Ovary (tissue), 10 donors: ENCODE measurements at places on chromosomes 1 and 21.

DNA sequence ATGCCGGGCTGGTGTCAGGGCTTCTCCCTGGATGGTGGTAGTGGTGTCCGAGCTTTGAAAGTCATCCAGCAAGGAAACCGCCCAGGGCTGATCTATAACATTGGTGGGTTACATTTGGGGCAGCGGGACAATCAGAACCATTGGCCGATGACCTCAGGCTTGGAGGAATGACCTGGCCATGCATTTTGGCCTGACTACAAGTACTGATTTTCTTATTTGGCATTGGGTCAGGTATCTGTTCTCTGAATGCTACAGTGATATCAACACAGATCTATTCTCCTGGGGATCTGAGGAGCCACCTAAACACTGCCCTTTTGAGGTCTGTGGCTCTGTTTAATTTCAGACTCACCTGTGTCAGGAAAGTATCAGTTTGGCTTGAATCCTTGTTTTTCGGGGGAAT, 128.7 kb downstream of the VPS13D start:
- no peak for DNase-seq

DNA sequence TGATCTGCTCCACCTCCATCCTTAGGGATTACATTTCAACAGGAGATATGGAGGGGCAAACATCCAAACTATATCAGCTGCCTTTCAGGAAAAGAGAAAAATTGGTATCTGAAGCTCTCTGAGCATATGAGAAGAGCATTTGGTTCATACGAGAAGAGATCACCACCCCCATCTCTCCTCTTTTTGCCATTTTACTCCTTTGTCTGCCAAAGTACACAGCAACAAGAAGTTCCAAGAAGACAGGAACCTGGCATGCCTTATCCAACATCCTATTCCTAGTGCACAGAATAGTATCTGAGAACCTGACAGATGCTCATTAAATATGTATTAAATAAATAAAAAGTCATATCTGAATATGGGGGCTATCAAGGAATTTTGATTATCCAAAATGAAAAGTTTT, 142.5 kb upstream of the PKN2 start:
- no peak for DNase-seq

DNA sequence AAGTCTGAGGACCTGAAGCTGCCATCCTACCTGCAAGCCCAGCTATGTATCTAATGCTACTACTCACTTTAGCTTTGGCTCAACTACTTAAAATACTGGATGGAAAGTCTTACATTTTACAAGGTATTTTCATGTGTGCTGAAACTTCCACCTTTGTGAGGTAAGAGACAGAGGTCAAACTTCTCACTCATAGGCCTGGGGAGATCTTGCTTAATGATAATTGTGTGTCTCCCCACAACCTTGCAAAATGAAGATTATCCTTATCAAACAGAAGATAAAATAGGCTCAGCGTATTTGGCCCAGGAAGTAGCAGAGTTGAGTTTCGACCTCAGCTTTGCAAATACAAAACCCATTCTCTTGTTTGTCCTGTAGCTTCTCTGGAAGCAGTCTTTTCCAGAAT, 63.7 kb downstream of the CENPF start:
- DNase-seq = no peak

DNA sequence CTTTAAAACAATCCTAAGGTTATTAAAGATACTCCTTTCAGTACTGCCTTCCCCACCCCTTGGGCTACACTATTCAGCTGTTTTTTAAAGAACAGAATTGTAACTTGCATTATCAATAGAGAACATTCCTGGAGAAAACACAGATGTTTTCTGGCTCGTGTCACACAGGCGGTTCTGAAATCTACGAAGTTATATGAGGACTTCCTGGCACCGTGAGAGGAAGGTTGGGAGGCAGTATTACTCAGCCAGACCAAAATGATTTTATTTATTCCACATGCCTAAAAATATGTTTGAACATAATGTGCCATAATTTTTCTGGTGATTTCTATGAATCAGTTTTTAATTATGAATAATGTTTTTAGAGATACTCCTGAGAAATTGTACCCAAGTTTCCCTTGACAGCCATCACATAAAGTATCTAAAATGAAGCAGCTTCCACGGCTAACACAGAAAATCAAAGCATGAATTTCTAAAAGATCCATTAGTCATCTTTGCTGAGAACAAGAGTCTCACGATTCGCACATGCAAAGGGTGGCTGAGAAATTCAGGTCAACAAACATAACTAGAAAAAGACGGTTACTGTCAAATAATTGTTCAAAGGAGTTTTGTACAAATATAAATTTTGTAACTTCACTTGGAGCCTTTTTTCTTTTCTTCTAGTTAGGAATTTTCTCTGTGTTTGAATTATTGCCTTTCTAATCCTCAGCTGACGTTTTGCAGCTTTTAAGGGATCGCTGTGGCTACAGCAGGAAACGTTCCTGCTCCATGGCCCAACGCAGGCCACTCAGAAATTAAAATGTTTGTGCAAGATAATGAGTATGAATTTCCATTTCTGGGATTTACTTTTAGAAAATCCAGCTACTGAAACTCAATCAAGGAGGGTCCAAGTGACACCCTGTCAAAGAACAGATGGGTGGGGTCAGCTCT, 8.0 kb upstream of the SIM2 start:
- no peak for DNase-seq

GRCh38 chr1:244218220-244218619, 167.1 kb downstream of the ZBTB18 start:
- DNase-seq = no peak

DNA sequence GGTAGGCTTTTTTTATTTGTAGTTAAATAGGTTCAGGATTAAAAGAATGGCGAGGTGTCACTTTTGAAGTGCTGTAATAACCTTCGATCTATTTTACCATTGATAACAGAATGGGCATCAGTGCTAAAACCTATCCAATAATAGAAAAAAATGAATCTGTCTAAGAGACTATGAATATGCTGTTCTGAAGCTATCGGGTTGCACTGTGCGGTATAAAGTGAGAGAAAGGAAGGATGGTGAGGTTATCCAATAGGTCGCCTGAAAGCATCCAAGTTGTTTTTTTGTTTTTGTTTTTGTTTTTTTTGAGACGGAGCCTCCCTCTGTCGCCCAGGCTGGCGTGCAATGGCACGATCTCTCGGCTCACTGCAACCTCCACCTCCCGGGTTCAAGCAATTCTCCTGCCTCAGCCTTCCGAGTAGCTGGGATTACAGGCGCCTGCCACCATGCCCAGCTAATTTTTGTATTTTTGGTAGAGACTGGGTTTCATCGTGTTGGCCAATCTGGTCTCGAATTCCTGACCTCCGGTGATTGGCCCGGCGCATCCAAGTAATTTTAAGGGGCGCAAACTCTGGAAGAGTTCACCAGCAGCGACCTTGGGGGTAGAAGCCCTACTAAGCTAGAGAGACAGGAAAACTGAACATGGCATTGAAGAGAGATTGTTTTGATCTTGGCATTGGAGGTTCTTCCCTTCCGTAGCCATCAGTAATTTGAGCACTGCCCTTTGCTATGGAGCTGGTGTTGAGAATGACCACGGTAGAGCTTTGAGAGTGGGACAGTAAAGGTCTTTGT, 8.7 kb upstream of the MDM4 start:
- DNase-seq = peak; percentile 57
